Activated T-helper 1 cell treated with Interleukin-2 at 50 U/mL for 16 hours (primary cell): ENCODE measurements at places on chromosomes 11 and 22.
A peak's percentile ranks its signal among the peaks of the same experiment; 100 is the strongest.

DNA sequence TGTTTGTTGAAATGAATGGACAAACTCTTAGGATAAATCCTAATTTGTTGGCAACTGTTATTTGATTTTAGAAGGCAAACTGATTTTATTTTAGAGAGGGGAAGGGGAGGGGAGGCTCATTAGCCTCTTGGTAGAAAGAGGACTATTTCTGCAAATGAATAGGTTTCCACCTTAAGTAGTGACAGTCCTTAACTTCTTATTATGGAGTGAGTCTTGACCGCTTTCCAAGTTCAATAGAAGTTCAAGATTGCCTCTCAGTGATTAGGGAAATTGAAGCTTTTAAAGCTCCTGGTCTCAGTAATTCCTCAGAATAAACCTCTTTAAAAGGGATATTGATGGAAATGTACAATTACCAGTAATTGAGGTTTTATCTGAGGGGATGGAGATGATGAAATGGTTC lies 55.7 kb downstream of the PANX1 start:
- DNase-seq = no peak

GRCh38 chr11:121463689-121464335 lies 11.0 kb upstream of the SORL1-AS1 start:
- DNase-seq = no peak

DNA sequence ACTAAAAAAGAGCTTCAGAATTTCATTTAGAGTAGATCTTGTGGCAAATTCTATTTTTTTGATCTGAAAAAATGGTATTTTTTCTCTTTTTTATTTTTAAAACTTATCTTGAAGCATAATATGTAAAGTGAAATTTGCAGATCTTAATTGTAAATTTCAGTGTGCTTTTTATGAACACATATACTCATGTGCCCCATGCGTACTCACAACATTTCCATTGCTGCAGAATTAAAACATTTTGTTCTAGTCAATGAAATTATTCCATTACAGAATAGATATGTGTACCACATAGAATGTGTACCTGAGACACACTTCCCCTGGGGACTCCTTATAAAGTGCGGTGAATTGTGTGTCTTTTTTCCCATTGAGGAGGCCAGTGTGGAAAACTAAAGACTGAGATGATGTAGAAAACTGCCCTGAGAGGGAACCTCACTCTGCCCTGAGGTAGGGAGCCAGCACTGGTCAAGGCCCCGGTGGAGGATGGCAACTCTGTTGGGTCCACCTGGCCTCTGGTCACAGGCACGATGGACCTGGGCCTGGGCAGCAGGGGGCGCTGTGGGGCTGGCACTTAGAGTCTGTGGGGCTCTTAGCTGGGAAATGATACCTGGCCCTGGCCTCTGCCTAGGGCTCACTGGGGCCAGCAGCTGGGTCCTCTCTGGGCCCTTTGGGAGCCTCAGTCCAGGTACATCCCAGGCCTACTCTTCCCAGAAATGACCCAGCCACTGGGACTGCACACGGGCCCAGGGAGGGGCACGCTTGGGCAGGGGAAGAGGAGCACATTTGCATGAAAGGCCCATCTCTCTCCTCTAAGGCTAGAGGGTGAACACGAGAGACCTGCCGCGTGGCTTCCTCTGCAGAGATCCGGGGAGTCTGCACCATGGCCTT lies 77.9 kb upstream of the TOP3B start:
- peak; percentile 22 for DNase-seq

DNA sequence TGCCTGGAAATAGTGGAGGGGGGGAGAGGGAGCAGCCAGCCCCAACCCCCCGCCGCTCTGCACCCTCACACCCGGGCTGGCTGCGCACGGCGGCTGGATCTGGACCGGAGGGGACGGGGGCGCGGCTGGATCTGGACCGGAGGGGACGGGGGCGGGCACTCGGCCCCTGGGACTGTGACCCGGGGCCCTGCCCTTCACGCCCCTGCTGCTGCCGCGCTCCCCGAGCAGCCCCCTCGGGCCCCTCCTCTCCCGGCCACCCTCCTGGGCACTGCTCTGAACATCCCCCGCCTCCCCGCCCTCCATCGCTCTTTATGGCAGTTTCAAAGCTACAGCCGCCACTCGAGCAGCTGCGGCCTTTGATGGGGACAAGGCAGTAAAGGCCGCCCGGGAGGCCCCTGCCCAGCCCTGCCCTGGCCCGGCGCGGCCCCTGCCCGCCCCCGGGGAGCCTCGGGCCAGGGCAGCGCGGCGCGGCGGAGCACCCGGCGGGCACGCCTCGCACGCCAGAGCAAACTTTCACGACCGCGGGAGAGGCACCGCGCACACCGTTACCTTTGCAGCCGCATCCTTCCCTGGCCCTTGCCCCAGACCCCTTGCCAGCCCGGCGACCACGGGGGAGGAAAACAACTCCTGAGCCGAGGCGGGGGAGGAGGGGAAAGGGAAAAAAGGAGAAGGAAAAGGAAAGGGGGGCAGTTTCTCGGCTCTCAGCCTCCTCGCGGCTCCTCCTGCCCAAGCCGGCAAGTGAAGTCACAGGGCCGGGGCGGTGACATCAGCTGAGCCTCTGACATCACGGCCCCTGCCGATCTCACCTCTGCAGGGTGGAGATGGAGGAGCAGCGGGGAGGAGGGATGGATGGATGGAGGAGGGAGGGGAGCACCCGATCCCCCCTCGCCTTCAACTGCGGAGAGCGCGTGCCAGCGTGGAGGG lies 13.1 kb upstream of the TCF20 start:
- DNase-seq = no peak

DNA sequence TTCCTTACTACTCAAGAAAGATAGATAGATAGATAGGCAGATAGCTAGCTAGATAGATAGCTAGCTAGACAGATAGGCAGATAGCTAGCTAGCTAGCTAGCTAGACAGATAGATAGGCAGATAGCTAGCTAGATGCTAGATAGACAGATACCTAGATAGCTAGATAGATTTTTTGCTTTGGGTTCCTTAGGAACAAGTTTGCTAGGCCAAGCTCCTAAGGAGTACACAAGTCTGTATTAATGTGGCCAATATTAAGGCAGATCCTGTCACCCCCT lies 61.7 kb upstream of the VPREB1 start:
- no peak for DNase-seq

- DNase-seq = no peak
Observed at GRCh38 chr11:15875943-15876342, 480.4 kb downstream of the SOX6 start.

GRCh38 chr11:120182790-120183491 lies 27.9 kb upstream of the OAF start:
- no peak for DNase-seq
